ENCODE measurements at places on chromosomes 6 and 20. TPM values are rescaled to one million over a fixed set of nuclear protein-coding genes. Genes with fewer than 3 reads are reported as not detected.
A peak's percentile ranks its signal among the peaks of the same experiment; 100 is the strongest.

GRCh38 chr20:2524709-2525506, 11.5 kb upstream of the TMC2 start:
- peaks cover 11% of the 10 kb centered on the region for H3K4me1 ChIP-seq
- H3K36me3 ChIP-seq = no peaks in the 10 kb centered on the region
- H3K4me3 ChIP-seq = peak overlapping the region; percentile 97

GRCh38 chr20:60820149-60820548, 431.9 kb upstream of the CDH4 start:
- no peaks in the 10 kb centered on the region for H3K4me1 ChIP-seq
- H3K27me3 ChIP-seq = no peaks in the 10 kb centered on the region
- no peak overlapping the region for H3K27ac ChIP-seq
- H3K4me3 ChIP-seq = no peak overlapping the region

- DNase-seq = no peak
- H3K27me3 ChIP-seq = no peaks in the 10 kb centered on the region
- no peak overlapping the region for H3K4me3 ChIP-seq
- H3K36me3 ChIP-seq = no peaks in the 10 kb centered on the region
- H3K4me1 ChIP-seq = no peaks in the 10 kb centered on the region
Observed at GRCh38 chr6:122569230-122569771, 40.9 kb upstream of the PKIB start.

The COL9A1 gene
- polyA plus RNA-seq = not detected

The CST4 gene
- polyA plus RNA-seq = not detected

- peaks cover 8% of the 10 kb centered on the region for H3K36me3 ChIP-seq
- peak; percentile 5 for DNase-seq
Observed at GRCh38 chr6:49463612-49463967, 420 bp downstream of the CENPQ start.

The PBOV1 gene
- polyA plus RNA-seq = not detected

The MEA1 gene
- 58.8 TPM for polyA plus RNA-seq

GRCh38 chr6:36722365-36722764, 24.7 kb downstream of the RAB44 start:
- peaks cover 61% of the 10 kb centered on the region for H3K36me3 ChIP-seq
- no peaks in the 10 kb centered on the region for H3K27me3 ChIP-seq
- H3K27ac ChIP-seq = peak overlapping the region; percentile 52
- DNase-seq = no peak
- H3K4me3 ChIP-seq = no peak overlapping the region

DNA sequence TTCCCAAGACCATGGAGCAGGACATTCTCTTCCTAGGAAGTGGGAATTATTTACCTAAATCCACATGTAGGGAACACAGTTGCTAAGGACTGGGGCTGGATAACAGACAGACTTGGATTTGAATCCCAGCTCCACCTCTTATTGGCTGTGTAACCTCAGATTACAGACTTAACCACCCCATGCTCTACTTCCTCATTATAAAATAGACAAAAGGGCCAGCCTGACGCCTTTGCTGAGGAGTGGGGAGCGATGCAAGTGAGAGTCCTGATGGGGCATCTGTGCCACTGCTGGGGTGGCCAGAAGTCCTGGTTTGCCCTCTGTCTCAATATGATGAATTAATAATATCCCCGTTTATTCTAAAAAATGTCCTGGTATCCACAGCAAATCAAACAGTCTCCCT, 46.8 kb downstream of the SPATA2 start:
- H3K4me1 ChIP-seq = peaks cover 6% of the 10 kb centered on the region
- H3K27ac ChIP-seq = peak overlapping the region; percentile 38
- DNase-seq = no peak
- peaks cover 96% of the 10 kb centered on the region for H3K36me3 ChIP-seq
- no peaks in the 10 kb centered on the region for H3K27me3 ChIP-seq

DNA sequence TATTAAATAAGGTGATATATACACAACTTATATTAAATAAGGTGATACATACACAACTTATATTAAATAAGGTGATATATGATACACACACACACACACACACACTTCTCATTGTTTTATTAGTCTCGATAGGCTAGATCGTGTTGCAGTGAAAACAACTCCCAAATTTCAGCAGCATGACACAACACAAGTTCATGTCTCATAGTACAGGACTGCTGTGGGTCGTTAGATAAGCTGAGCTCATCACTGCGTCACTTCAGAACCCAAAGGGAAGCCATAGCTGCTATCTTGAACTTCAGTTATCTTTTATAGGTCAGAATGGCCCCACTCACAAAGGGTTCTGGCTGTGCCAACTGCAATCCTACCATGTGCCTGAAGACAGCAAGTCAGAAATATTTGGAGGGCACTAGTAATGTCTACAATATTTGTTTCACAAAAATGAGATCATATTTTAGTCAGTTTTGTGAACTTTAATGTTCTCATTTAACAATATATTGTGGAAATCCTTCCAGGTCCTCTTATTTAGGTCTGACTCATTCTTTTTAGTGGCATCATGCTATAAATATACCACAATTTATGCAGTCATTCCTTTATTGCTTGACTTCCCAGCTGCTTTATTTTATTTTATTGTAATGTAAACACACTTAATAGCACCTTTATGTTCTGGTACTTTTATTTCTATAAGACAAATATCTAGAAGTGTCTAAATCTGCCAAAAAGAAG, 290.2 kb downstream of the PHACTR1 start:
- peaks cover 11% of the 10 kb centered on the region for H3K4me1 ChIP-seq
- no peaks in the 10 kb centered on the region for H3K36me3 ChIP-seq
- H3K4me3 ChIP-seq = no peak overlapping the region
- H3K27me3 ChIP-seq = no peaks in the 10 kb centered on the region

GRCh38 chr6:78670802-78671201, 196.5 kb upstream of the IRAK1BP1 start:
- DNase-seq = no peak
- no peak overlapping the region for H3K4me3 ChIP-seq
- no peaks in the 10 kb centered on the region for H3K4me1 ChIP-seq

DNA sequence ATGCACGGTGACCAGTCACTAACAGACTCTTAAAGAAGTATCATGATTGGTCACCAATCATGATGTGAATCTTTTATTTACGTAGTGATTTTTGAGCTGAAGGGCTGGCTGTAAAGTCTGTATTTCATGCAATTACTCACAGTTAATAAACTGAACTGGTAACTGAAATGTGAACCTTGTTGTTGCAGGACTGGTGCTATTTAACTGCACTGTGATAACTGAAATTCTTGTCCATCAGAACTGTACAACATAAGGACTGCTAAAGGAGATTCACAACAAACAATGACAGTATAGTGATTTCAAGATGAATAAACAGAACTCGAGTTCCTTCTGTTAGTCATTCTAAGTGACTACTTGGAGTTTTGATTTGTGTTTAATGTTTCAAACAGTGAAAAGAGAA, 316.6 kb downstream of the TPBG start:
- no peaks in the 10 kb centered on the region for H3K36me3 ChIP-seq
- no peak for DNase-seq
- H3K4me3 ChIP-seq = no peak overlapping the region
- no peaks in the 10 kb centered on the region for H3K27me3 ChIP-seq

The MUC22 gene
- not detected for polyA plus RNA-seq

The ITPR3 gene
- 1.8 TPM for polyA plus RNA-seq

The EPB41L1 gene
- not detected for polyA plus RNA-seq

GRCh38 chr6:148969603-148970061, 222.8 kb downstream of the UST start:
- DNase-seq = no peak
- no peaks in the 10 kb centered on the region for H3K4me1 ChIP-seq

DNA sequence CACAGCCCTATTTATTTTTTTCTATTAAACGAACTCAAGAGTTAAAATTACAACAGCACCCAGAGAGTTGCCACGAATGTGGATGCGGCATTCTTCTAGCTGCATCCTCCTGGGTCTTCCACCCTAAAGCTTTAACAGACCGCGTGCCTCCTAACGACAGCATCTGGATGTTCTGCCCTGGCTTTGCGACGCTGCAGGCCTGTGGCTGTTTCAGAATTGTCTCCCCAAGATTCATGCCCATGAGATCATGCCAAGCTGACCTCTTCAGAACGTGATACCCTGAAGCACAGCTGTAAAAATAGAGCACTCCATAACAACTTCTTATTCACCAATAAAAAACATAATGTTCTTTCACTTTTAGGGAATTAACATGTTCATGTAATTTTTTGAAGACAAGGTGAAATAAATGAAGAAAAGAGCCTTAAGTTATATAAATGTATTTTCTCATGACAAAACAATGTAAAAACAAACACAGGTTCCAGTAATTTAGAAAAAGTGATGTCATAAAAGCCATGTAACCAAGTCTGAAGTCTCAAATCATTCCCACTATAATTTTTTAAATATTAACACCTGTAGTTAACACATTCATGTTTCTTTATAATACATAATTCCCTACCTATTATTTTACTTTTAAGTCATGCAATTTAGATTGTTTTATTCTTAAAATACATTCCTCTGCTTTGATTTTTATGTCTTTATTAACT, 26.5 kb downstream of the HIVEP2 start:
- H3K36me3 ChIP-seq = no peaks in the 10 kb centered on the region
- no peak overlapping the region for H3K27ac ChIP-seq
- no peak overlapping the region for H3K4me3 ChIP-seq
- no peaks in the 10 kb centered on the region for H3K27me3 ChIP-seq
- DNase-seq = no peak
